Suppressor macrophage treated with lipopolysaccharide for 1 hour (primary cell): ENCODE measurements at places on chromosomes 12 and 14.

GRCh38 chr12:53219292-53219955, 12.4 kb upstream of the ITGB7 start:
- DNase-seq, result peak; percentile 89

- no peak for DNase-seq
Observed at GRCh38 chr14:63296060-63296563, 22.6 kb downstream of the GPHB5 start.

DNA sequence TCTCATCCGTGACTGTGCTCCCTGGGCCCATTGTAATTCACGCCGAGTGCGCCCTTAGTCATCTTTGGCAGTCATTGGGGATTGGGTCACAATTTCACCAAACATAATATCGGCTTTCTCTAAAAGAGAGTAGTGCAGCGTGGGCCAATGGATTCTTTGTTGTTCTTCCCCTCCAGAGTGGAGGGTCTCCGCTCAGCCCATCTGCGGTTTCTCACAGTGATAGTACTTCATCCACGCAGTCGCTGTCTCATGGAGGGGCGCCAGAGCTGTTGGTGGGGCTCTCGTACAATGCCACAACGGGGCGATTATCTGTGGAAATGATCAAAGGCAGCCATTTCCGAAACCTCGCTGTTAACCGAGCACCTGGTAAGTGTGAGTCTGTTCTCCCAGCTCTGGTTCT, 321.8 kb downstream of the SNAPC1 start:
- DNase-seq, result no peak

DNA sequence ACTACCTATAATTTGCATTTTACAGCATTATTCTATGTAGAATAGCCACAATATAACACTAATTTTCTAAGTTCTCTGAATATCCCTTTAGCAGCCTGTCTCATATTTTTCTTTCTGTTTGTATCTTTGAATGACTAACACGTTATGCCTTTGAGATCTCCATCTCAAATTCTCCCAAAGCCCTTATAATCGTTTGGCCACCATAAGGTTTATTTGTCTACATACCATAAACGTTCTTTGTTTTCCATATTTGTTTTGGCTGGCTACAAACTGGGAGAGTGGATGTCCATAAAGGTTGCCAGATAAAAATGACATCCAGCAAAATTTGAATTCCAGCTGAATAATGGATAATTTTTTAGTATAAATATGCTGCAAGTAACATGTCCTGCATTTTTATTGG, 203.7 kb downstream of the STXBP6 start:
- no peak for DNase-seq

- DNase-seq, result peak; percentile 65
Observed at GRCh38 chr12:9751204-9752144, 9.2 kb downstream of the CD69 start.

- DNase-seq, result no peak
Observed at GRCh38 chr14:102605029-102605428, 12.6 kb downstream of the RCOR1 start.

GRCh38 chr14:64807551-64807950, 72.2 kb downstream of the SPTB start:
- no peak for DNase-seq

- no peak for DNase-seq
Observed at GRCh38 chr12:65307169-65307501, 28.7 kb downstream of the MSRB3 start.

GRCh38 chr14:63833728-63834127, 19.1 kb upstream of the SYNE2 start:
- no peak for DNase-seq

- no peak for DNase-seq
Observed at GRCh38 chr12:58922849-58923248, 2.5 kb upstream of the LRIG3 start.

DNA sequence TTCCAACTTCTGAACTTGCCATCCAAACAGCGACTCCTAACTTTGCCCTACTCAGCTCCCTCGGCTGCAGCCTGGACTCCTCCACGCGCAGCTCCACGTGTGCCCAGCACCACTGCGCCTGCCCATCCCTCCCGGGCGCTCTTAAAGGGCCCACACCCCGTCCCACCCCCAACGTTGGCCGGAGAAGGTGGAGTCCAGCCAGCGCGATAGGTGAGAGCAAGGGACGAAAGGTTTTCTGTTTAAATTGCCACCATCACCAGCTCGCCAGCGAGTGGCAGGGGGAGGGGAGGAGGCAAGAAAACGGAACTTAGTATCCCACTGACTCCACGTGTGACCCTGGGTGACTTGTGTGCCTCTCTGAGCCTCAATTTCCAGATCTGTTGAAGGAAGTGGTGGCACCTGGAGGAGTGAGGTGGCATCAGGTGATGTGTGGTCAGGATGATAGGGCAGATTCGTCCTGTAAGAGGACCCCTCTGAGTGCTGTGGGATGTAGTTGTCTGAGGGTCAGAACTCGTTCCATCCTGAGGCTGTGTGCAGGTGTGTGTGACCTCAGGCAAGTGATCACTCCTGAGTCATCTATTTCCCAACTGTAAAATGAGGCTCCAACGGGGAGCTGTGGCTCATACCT, 59.7 kb downstream of the TRPV4 start:
- peak; percentile 12 for DNase-seq

GRCh38 chr14:22184157-22184829, 404.7 kb downstream of the DAD1 start:
- no peak for DNase-seq

DNA sequence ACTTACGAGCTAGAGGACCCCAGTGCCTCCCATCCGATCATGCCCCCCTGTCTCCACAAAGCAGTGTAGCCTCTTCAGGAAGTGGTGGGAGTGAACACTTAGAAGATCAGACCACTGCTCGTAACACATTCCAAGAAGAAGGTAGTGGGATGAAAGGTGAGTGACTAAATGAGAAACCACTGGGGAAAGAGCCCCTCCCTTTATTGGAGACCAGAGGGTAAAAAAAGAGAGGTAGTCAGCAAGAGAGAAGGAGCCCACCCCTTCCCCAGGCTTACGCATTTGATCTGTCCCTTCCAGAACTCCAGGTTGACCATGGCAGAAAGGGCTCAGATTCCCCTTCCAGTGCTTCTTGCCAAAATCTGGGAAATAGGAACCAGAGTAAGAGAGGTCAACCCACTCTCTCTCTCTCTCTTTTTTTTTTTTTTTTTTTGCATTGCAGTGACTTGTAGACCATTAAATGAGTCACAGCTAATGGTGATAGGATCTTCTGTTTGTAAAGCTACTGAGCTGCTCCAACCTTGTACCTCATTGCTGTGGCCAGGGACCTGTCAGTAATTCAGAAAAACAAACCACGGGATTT, 165.4 kb downstream of the GCH1 start:
- DNase-seq, result peak; percentile 16

DNA sequence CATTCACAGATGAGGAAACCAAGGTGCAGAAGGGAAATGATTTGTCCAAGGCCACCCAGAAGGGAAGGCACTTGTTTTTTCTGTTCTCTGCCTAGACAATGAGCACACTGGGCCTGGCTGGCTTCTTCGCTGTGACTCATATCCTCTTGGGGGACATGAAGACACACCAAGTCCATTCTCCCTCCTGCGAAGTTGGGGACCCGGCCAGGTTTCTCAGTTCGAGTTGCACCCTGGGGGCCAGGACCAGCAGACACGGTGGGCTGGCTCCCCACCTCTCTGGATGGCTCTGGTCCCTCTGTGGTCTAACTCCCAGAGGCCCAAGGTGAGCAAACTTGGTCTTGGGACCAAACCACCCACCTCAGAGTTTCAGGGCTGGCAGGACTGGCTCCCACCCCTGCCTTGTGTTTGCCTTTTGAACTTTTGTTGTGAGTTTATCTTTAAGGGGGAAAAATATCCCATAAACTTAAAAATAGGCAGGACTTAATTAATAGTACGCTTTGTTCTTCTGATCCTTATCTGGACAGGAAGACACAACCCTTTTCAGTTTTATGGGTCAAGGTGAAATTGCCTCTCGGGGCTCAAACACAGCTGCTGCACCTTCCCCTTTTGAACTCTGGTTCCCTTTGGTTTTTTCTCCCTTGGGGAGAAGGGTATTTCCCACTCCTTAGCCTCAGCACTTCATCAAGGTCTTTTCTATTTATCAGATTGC, 9.0 kb upstream of the MLEC start:
- DNase-seq, result peak; percentile 54

- no peak for DNase-seq
Observed at GRCh38 chr12:92614502-92614901, 88.3 kb upstream of the PLEKHG7 start.

- DNase-seq, result no peak
Observed at GRCh38 chr12:132453361-132454192, 36.4 kb upstream of the FBRSL1 start.

DNA sequence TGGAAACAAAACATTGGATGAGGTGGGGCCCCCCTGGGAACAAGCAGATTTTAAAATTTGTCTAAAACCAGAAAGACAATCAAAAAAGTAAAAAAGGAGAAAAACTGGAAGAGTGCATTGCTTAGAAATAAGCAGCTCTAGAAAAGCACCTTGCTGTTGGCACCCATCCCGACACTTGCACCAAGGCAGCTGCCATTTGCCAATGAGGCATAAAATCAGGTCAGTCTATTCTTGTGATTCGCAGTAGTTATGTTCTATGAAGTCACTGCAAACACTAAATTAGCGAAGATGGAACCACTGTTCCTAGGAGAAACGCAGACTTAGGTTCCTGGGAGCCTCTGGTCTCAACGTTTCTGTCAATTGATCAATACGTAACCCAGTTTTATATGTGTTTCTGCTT, 16.2 kb downstream of the VPS33A start:
- DNase-seq, result no peak

DNA sequence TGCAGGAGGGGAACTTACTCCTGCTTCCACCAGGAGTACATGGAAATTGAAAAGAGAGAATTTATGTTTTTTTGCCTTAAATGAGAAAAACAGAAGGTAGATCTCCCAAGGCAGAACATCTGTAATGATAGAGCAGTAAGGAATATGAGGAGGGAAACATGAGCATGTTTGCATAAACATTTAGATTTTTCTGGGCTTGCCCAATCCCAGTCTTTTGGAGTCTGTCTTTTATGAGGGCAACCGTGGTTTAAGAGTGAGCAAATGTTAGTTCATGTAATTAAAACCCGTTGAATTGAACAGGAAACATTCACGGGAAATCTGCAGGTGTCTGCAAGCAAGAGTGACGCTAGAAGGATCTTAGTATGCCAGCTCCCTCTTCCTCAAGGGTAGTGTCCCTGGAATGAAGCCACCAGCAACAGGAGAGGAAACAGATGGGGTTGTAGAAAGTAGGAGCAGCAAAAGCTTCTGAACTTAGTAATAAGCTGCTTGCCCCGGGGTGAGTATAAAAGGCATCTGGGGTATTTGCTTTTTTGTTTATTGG, 79.3 kb downstream of the ARF6 start:
- no peak for DNase-seq

GRCh38 chr12:46921048-46921763, 95.4 kb upstream of the SLC38A4 start:
- peak; percentile 52 for DNase-seq

DNA sequence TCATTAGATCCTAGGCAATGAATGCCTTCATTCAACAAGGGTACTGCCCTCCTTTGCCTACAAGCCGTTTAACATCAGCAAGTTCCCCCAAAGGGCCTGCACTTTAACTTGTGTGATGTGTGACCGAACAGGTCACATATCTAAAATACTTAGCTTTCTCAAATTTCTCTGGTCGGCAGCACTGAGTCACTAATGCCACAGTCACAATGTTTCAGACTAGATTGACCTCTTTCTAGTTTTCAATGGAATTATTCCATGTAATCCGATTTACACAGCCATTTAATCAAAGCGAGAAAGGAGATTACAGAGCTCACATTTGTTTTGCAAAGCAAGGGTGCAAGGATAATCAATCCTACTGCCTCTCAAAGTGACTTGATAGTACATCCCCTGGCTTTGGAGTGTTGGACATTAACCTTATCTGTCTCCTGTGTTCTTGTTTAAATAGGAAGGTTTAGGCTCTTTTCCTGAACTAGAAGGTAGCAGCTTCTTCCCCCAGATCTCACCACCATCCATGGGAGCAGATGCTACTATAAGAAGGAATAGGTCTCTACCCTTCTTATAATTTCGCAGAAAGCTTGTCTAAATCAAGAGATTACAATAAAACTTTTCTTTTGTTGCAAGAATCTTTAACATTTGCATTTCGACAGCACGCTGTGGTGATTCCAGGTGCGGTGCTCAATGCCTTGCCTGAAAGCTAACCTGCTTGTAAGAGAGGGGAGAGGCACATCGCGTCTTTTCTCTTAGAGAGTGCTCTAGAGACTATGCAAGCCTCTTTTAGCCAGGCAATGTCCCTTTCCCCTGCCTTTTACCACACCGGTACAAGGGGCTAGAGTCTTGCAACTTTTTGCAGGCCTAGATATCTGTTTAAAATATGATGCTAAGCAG, 1.8 kb downstream of the KITLG start:
- DNase-seq, result no peak

DNA sequence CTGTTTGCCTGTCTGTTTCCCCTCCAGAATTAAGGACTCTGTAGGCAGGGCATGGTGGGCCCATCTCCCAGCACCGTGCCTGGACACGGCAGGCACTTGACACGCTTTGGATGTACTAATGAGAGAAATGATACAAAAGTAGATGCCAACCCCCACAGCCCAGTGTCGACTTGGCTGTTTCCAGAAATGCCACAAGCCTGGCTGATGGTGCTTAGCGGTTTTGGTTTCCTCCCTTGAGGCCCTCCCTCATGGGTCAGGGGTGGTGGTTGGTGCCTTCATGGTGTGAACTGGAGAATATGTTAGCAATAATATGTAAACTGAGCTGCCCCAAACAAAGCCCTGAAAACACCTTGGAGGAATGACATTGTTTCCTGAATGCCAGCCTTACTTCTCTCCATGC, 55.5 kb upstream of the ESRRB start:
- no peak for DNase-seq
